Activated T-cell treated with anti-CD3 and anti-CD28 coated beads, Interleukin-2, amount 50 U/mL, for 48 hours (primary cell): ENCODE measurements at places on chromosomes 6 and 20.

GRCh38 chr6:44267252-44267651 is 1.9 kb upstream of the NFKBIE start:
- DNase-seq, result no peak

GRCh38 chr6:24576447-24576846 is 69.5 kb downstream of the KIAA0319 start:
- DNase-seq, result no peak

- no peak for DNase-seq
Measured at GRCh38 chr6:126716826-126717509, 377.1 kb downstream of the CENPW start.

DNA sequence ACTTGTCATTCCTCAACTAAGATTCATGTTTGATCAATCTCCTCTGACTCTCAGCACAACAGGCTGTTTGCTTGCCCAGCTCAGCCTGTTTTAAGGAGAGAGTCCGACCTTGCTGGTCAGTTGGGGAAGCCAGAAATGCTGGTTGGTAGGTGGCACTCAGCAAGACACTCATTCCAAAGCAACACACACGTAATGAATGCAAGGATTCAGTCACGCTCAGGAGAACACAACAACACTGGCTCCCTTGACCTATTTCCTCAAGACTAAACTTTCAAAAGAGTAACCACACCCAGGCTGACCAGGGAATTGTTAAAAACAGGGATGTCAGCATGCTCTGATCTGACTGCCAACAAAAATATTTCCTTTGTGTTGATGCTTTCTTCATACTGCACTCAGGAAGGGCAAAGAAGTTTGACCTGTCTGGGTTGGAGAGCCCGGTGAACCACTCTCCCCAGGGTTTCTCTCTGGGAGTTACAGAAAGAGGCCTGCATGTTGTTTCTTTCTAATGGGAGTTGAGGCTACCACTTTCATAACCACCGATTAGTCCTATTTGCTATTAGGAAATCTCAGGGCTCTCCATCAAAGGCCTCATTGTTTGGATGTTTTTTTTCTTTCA is 25.6 kb upstream of the PREP start:
- DNase-seq, result no peak

- no peak for DNase-seq
Measured at GRCh38 chr6:34697544-34697836, 923 bp upstream of the ILRUN start.

- DNase-seq, result no peak
Measured at GRCh38 chr20:44454306-44454963, 21.2 kb upstream of the TTPAL start.

- DNase-seq, result no peak
Measured at GRCh38 chr6:43426928-43427405, 374 bp upstream of the ABCC10 start.

DNA sequence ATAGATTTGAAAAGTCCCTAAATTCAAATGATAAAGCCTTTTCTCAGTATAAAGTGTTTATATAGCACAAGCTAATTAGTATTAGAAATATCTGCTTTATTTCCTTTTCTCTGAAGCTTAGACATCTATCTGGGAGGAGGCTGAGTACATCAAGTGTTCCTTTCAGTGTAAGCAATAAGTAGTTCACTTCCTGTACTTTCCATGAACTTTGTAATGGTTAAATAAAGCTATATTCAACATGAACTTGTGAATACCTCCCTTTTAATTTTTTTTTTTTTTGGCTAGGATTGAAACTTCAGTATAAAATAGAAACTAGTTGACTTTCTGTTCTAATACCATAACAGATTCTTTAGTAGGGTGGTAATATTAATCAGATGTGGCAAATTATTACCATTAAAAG is 190.9 kb downstream of the CENPW start:
- no peak for DNase-seq

- DNase-seq, result no peak
Measured at GRCh38 chr6:46755865-46756264, 9.1 kb downstream of the ANKRD66 start.
